ENCODE measurements at places on chromosomes 6 and 20.

- DNase-seq = no peak
Observed at GRCh38 chr20:30949761-30950160, 307.7 kb upstream of the DEFB115 start.

- DNase-seq = peak; percentile 22
Observed at GRCh38 chr6:155026022-155026705, 31.0 kb downstream of the TIAM2 start.

- DNase-seq = no peak
Observed at GRCh38 chr6:89948876-89949275, 54.6 kb downstream of the GJA10 start.

GRCh38 chr6:100453701-100454521 lies 10.8 kb downstream of the SIM1 start:
- no peak for DNase-seq

GRCh38 chr6:14711056-14711703 lies 534.7 kb upstream of the JARID2 start:
- peak; percentile 82 for DNase-seq

DNA sequence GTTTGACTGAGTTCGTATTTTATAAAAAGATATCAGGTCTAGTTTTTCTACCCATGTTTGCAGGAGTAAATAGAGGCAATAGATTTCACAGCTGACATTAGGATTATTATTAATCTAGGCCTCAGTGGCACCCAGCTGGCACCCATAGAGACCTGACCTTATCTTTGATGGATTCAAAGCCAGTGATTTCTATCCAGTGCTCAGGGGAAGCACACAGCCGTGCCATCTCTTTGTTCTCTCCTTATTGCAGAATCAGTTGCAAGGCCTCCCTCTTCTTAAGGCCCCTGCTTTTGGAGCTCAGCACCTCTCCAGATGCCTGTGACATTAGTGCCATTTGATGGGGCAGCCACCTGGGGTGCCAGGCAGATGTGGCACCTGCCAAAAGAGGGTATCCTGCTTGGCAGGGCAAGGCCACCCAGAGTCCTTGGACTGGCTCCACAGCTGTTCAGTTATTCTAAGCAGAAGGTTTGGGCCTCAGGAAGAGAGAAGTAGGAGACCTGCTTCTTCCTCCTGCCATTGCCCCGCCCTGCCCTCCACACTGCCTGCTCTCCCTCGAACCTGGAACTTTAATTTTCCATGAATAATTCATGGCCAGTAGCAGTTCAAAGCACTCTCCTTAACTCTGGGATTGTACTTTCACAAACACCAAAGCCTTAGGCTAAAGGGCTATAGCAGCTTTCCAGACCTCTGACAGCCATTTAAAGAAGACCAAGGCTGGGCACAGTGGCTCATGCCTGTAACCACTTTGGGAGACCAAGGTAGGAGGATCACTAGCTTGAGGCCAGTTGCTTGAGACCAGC lies 206.3 kb downstream of the ZDHHC14 start:
- no peak for DNase-seq

GRCh38 chr6:16136621-16137450 lies 8.0 kb downstream of the MYLIP start:
- peak; percentile 72 for DNase-seq

GRCh38 chr20:53980031-53980465 lies 90.3 kb downstream of the BCAS1 start:
- no peak for DNase-seq

Data from activated CD4-positive, alpha-beta T cell treated with anti-CD3 and anti-CD28 coated beads for 48 hours (primary cell).